HAP-1 (cell line): ENCODE measurements at places on chromosomes 2 and 18.
A peak's percentile ranks its signal among the peaks of the same experiment; 100 is the strongest.

- DNase-seq: peak; percentile 8
These were observed 32.3 kb downstream of the SCTR start for GRCh38 chr2:119491776-119492525.

GRCh38 chr2:6958616-6959235 is 41.5 kb downstream of the RNF144A start:
- DNase-seq: no peak

- DNase-seq: no peak
These were observed 8.2 kb downstream of the RND3 start for GRCh38 chr2:150479075-150479915.

- no peak for DNase-seq
These were observed 151.8 kb downstream of the ARL6IP6 start for GRCh38 chr2:152870239-152870638.

DNA sequence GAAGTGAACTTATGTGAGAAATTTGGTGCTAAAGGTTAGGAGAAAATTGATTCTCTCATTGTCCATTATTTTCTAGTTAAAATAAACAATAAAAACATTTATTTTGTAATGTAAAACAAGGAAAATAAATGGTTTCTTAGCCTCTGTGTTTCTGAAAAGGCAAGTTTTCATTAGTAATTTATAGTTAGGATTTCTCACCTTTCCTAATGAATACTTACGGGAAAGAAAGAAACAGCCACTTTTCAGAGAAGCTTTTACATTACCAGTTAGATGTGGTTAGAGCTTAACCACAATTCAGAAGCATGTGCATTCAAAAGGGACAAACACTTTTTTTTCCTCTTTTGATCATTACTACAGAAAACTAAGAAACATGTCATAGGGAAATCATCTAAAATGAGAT is 18.8 kb downstream of the NEMP2 start:
- no peak for DNase-seq

- DNase-seq: peak; percentile 44
These were observed 796 bp downstream of the SPIRE1 start for GRCh38 chr18:12656938-12657683.

DNA sequence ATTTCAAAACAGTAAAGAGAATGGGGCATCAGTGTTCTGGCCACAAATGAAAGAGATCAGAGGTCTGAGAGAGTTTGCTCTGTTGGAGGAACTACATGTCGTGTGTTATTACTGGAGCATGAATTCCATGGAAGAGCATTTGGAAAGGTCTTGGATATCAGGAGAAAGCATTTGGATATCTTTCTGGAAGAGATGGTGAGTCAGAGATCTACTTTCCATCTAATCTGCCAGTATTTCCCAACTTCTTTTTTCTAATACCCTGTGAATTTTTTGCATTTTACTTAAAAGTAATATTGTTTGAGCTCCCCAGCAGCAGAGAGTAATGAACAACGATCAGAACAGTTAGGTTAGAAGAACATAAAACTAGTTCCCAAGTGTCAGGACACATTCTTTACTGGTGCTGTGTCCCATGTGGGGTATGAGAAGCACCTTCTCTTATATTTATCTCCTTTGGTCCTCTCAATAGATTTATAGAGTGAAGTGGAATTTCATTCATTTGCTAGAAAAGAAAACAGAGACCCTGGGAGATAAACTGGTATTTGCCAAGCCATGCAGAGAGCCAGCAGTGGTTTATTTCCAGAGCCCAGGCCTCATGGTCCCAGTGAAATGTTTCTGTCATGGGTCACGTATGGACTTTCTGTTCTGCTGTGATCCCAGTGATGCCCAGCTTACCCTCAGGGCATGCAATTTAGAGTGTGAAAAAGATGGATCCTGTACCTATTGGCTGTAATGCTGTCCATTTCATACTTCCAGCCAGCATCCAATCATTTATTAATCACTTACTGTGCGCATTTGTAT is 130.8 kb upstream of the NT5C1B start:
- DNase-seq: no peak

GRCh38 chr2:234308813-234309195 is 188.1 kb downstream of the ARL4C start:
- no peak for DNase-seq

DNA sequence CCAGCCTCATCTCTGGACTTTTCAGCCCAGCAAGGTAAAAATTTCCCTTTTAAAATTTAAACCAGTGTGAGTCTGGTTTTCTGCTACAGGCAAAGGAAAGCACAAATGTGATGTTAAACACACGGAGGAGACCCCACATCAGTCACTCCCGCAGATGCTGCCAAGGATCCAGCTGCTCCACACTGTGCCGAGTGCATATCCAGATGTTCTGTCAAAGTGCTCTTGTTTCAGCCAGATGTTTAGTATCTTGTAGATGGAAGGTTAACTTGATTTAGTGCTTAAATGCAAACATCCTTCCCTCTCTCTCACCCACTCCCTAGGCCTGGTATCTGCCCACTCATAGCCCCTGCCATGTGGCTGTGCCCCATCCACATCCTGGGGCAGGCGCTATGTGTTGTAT is 15.8 kb upstream of the ATOH8 start:
- no peak for DNase-seq

DNA sequence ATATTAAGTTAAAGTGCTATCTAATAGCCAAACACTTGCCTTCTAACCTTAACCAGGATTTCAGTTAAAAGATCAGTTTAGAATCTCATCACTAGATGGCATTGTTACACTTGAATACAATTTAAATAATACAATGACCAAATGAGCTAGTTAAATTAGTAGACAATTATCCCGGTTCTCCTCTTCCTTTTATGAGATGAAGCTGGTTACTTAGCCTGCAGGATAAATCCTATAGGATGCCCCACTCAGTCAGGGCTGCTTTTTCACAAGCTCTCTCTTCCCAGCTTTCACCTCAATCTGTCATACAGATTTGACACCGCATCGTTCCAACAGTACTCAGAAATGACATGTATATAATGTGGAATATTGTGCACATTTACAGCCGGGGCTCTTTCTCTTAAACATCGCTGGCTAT is 678.8 kb downstream of the KCNJ3 start:
- peak; percentile 77 for DNase-seq

GRCh38 chr18:4231260-4231659 is 223.8 kb downstream of the DLGAP1 start:
- DNase-seq: no peak

- DNase-seq: no peak
These were observed 250 bp downstream of the DSC1 start for GRCh38 chr18:31162419-31162793.

GRCh38 chr18:22233266-22233665 is 63.9 kb downstream of the GATA6 start:
- no peak for DNase-seq

DNA sequence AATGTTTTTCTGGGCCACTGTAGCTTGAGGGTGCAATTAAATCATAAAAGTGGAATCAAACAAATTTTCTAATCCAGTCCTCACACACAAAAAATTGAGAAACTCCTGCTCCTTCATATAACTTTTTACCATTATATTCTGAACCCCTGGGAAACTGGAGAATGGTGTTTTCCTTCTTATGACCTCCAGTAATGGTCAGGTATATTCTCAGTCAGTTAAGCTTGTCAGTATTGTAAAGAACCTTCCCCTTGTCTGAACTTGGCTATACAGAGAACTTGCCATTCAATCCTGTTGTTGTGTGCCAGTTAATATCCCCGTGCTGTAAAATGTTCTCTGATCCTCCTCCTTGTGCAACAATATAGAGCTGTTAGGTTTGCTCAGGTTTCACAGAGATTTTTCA is 39.5 kb downstream of the ZNF804A start:
- no peak for DNase-seq

DNA sequence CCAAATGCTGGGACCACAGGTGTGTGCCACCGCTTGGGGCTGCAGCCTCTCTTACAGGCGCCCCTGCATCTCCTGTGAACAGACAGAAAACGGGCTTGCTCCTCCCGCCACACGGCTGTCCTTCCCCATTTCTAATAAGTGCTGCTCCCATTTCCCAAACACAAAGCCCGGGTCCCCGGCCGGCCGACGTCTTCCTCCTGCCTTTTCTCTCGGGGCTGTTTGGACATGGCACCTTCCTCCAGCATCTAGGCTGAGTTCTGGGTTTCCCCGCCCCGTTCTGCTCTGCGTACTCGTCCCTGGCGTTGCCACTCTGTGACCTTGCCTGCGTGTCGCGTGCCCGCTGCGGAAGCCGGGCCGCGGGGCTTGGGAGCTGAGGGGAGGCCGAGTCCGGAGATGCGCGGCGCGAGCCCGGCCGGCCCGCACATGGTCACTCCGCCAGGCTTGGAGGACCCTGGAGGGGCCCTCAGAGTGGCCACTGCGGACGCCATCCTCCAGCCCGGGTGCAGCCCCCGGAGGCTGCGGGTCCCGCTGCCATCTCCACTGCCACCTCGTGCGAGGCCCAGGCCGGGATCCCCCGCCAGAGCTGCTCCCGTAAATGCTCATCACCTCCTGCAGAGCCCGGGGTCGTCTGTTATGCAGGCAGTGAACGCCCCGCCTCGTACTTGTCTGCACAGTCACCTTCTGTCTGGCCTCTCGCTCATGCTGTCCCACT is 26.3 kb downstream of the PRELID3A start:
- DNase-seq: no peak

DNA sequence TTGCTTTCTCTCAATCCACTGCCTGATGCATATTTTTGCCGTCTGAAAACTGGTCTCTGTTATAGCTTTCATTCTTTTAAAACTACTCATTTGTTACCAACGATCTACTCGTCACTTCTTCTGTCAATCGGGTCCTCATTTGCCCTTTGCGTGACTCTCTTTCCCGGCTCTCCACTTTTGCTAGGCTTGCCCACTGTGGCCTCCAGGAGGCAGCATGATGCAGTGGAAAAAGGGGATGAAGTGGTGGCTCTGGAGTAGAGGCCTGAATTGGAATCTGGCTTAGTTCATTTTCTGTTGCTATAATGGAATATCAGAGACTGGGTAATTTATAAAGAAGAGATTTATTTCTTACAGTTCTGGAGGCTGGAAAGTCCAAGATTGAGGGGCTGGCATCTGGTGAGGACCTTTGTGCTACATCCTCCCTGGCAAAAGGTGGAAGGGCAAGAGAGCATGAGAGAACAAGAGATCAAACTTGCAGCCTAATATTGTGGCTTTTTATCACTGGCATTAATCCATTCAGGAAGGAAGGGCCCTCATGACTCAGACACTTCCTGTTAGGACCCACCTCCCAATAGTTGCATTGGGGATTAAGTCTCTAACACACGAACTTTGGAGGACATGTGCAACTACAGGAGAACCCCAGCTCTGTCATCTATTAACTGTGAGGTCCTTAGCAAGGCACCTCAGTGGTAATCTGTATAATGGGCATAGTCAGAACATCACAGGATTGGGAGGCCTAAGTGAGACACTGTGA is 15.4 kb downstream of the GDF7 start:
- DNase-seq: no peak

DNA sequence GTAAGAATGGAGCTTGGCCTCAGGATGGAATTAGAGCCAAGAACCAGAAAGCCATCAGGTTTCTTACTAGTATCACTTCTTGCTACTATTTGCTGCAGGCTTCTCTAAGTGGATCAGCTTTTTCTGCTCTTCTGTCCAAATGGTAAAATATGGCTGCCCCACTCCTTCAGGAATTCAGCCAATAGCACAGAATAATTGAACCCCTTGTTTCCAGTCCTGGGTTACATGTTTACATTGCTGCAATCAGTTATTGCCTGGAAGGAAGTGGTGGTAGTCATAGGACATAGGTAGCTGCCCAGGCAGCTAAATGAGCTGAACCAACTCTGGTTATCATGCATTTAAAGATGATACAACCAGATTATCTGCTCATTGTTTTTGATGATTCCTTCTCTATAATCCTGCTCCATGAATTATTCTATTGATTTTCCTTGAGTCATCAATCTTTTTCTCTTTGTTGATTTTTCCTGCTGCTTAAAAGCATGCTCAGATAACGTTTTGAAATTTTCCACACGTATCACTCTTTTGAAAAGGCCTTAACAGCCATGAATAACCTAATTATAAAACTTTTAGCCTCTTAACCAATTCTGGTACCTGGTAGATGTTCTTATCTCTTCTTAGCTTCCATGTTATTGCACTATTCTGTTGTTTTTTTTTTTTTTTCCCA is 12.6 kb downstream of the AGPS start:
- DNase-seq: no peak

- DNase-seq: no peak
These were observed 117.2 kb downstream of the CERS6 start for GRCh38 chr2:168573128-168573903.

GRCh38 chr2:184463102-184463865 is 135.0 kb upstream of the ZNF804A start:
- DNase-seq: no peak

DNA sequence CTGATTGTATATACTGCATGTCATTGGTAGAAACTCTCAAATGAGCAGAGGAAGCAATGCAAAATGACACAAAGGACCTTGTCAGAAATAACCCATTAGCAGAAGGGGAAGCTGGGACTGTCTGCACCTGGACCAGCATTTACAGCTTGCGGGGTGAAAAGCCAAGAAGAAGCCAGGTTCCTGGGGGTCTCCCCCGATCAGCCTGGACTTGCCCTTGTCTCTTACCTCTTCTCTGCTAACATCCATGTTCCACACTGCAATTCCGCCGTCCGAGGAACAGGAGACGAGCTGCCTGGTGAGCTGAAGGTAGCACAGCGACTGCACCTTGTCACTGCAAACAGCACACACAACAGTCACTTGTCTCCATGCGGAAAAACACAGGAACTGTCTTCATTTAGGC is 51.1 kb downstream of the WDFY1 start:
- DNase-seq: no peak

DNA sequence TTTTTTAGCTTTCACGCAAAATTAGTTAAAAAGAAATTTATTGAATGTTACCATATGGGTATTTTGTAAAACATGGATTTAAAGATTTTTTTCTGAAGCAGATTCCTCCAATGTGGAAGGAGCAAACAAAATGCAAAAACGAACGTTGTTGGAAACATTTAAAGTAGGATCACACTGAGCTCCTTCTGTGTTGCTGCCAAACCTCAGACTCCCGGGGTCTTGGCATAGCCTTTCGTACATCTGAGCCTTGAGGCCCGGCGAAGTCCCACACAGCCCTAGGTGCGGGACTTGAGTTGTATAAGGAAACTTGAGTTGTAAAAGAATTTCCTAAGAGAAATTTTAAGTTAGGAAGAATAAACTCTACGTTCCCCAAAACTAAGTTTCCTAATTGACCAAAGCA is 52.0 kb upstream of the CD226 start:
- no peak for DNase-seq

DNA sequence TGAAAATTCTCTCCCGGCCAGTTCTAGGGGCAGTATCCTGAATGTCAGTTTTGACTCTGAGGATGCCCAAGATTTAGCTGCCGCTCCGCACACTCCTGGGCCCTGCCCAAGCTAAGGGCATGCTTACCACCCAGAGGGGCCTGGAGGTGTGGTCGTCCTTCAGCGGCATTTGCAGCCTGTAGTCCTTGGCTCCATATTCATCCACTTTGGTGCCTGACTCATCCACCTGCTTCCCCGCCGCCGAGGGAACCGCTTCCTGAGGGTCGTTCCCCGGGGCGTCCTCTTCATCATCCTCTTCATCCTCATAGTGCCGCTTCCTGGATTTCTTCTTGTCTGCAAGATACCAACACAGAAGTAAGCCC is 577 bp downstream of the ERCC3 start:
- no peak for DNase-seq

- DNase-seq: no peak
These were observed 232.3 kb upstream of the ITGA4 start for GRCh38 chr2:181224866-181225265.

- no peak for DNase-seq
These were observed 126.4 kb downstream of the MAP4K4 start for GRCh38 chr2:101823859-101824258.
